Foreskin fibroblast (primary cell): ENCODE measurements at places on chromosomes 1 and 21.

- DNase-seq: no peak
These were observed 70.2 kb upstream of the KIF26B start for GRCh38 chr1:245084551-245084950.

- DNase-seq: no peak
These were observed 3.9 kb downstream of the S100A8 start for GRCh38 chr1:153387001-153387400.

DNA sequence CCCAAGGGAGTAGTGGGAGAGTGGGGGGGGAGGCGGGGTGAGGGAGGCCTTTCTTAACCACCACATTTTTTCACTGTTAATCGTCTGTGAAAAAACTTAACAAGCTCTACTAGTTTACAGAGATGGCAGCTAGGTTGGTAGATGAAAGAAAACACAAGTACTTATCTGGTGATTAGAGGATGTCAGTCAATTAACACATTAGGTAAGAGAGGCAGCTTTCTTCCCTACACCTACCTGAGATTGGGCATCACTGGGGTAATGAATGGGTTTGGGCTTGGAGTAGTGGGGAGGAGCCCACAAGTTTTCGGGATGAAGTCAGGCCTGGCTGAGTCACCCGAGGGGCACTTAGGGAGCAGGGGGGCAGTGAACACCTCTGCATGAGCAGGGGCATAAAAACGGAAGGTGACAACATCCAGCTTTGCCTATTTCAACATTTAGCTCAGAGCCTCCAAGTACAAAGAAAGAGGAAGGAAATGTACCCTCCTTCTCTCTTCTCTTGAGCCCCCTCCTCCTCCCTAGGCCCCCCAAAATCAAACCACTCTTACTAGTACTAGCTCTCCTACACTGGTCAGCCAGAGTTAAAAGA is 2.5 kb downstream of the LBR start:
- DNase-seq: peak; percentile 55

- no peak for DNase-seq
These were observed 61.4 kb downstream of the ALG6 start for GRCh38 chr1:63428815-63429214.

- DNase-seq: peak; percentile 89
These were observed 88.9 kb downstream of the AK5 start for GRCh38 chr1:77370583-77371306.

DNA sequence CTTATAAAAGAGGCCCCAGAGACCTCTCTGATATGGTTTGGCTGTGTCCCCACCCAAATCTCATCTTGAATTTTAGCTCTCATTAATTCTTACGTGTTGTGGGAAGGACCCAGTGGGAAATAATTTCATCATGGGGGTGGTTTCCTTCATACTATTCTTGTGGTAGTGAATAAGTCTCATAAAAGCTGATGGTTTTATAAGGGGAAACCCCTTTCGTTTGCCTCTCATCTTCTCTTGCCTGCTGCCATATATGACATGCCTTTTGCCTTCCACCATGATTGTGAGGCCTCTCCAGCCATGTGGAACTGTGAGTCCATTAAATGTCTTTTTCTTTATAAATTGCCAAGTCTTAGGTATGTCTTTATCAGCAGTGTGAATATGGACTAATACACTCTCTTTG is 22.5 kb upstream of the NEK7 start:
- DNase-seq: no peak

DNA sequence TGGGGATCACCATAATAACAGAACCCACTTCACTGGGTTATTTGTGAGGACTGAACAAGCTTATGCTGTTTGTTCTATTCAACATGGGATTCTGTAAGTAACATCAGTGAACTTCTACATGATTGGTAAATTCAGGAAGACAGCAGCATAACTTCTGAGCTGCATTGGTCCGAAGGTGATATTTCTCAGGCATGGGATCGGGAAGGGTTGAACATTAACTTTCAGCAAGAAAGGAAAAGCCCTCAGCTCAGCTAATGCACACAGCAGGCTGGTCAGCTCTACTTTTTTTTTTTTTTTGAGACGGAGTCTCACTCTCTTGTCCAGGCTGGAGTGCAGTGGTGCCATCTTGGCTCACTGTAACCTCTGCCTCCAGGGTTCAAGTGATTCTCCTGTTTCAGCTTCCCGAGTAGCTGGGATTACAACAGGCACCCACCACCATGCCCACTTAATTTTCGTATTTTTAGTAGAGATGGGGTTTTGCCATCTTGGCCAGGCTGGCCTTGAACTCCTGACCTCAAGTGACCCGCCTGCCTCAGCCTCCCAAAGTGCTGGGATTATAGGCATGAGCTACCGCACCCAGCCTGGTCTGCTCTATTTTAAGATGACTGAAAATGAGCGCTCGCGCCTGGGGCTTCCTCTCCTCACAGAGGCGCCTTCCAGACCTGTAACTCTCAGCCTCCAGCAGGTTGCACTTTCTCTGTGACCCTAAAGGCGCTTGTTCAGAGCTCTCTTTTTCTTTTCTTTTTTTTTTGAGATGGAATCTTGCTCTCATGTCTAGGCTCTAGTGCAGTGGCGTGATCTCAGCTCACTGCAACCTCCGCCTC is 42.2 kb downstream of the ECE1 start:
- no peak for DNase-seq

- DNase-seq: peak; percentile 52
These were observed 62.2 kb downstream of the LRRC40 start for GRCh38 chr1:70143048-70143659.

- peak; percentile 15 for DNase-seq
These were observed 37.4 kb downstream of the RASSF5 start for GRCh38 chr1:206544562-206545257.

GRCh38 chr21:45560106-45561021 is 18.1 kb upstream of the SLC19A1 start:
- DNase-seq: no peak

- peak; percentile 62 for DNase-seq
These were observed 55.2 kb upstream of the KAZN start for GRCh38 chr1:14543191-14543840.

DNA sequence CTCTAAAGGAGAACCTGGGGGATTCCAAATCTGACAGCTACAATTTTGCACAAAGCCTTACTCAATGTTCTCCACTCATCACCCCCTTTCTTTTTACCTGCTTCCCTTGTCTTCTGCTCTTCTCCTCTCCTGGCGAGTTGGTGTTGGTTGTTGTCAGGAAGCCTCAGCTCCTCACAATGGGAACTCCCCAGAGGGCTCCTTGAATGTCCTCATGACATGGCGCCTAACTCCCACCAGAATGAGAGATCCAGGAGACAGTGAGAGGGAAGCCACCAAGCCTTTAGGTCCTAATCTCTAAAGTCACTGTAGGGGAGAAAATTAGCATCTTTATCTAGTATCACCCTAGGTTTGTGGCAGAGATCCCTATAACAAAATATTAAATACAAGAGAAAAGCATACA is 87.8 kb downstream of the SLC16A1 start:
- no peak for DNase-seq

DNA sequence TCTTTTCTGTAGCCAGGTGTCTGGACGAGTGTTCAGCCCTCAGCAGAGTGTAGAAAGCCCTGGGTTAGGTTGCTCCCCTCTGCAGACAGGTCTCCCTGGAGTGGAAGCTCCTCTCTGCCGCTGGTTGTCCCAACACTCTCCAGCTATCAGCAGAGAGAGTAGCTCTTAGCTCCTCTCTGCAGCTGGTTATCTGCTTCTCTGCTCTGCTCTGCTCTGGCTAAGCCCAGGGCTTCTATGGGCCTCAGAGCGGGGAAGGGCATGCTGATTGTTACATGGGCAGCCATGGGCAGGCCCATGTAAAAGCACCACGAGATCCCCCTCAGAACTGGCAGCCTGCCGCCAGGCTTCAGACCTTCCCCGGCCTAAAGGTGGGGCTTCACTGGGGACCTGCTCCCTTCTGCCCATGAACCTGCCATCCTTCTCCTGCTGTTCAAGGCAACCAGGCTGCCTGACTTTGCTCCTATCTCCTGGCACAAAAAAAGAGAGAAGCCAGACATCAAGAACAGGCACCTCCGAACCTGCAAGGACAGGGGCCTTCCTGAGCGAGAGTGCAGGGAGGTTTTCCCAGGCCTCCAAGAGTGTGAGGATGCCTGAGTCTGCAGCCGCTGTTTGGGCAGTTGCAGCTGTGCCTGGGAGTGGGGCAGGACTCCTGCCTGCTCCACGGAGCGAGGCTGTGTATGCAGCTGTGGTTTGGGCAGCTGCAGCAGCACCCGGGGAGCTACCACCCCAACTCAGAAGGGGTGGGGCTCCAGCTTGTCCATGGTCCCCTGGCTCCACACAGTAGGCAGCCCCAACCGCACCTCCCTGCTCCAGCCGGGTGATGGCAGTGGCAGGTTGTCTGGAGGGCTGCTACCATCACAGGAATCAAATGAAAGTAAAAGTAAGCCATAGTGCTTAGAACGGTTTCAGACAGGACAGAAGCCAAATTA is 973.7 kb downstream of the LTN1 start:
- no peak for DNase-seq

GRCh38 chr1:157201767-157202166 is 63.6 kb upstream of the ETV3 start:
- DNase-seq: no peak

- DNase-seq: no peak
These were observed 624 bp downstream of the ARHGAP29 start for GRCh38 chr1:94236630-94237290.

DNA sequence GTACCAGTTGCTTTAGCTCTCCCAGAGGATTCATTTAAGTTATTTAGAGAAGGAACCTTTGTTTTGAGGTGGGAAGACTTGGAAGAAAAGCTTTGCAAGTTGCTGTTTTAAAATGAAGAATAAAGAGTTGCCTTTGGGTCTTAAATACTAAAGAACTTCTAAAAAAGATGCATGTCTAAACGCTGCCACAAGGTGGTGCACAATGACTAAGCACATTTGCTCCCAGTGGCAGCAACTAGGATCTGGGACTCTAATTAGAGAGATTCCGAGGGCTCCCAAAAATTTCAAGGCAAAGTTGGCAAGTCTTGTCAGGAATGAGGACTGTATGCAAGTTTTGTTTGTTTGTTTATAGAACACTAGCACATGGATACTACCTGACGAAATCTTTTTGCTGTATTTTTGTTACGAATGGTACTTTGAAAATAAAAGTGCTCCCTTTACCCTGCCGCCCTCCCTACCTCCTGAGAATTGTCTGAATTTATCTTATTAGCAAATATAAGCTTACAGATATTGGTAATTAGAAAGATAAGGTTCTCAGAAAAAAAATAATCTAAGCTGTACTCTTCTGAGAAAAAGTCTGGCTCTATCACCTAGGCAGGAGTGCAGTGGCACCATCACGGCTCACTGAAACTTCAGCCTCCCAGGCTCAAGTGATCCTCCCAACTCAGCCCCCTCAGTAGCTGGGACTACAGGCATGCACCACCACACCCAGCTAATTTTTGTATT is 121.8 kb downstream of the HFM1 start:
- DNase-seq: peak; percentile 83

DNA sequence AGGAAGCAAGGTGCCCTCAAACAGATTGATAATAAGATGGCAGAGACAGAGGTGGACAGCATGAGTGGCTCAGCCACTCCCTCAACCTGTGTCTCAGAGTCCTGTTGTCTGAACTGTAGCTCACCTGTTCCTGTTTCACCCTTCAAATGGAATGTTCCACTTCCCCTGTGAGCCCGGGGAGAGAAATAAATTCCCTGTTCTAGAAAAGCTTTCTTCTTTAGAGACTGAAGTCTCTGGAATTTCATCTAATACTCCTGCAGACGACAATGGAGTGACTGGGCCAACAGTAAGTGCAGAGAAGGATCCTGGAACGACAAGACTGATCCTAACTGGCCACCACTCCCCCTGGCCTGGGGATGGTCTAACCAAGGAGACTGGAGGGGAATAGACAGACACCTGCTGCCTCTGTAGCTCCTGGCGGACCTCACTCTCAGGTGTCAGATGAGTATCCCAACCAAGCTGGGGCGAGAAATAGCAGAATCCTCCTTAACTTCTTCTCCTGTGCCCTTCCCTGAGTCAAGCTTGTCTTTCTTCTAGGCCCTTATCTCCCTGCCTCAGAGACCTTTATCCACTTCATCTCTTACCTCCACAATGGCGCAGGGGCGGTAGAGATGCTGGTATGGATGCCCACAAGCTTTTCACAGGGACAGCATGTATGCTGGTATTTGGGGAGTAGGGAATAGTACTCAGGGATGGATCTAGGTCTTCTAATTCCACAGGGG is 45.4 kb downstream of the PLEKHA6 start:
- DNase-seq: no peak

- peak; percentile 39 for DNase-seq
These were observed 653.9 kb upstream of the CAMK1G start for GRCh38 chr1:208929575-208929974.

DNA sequence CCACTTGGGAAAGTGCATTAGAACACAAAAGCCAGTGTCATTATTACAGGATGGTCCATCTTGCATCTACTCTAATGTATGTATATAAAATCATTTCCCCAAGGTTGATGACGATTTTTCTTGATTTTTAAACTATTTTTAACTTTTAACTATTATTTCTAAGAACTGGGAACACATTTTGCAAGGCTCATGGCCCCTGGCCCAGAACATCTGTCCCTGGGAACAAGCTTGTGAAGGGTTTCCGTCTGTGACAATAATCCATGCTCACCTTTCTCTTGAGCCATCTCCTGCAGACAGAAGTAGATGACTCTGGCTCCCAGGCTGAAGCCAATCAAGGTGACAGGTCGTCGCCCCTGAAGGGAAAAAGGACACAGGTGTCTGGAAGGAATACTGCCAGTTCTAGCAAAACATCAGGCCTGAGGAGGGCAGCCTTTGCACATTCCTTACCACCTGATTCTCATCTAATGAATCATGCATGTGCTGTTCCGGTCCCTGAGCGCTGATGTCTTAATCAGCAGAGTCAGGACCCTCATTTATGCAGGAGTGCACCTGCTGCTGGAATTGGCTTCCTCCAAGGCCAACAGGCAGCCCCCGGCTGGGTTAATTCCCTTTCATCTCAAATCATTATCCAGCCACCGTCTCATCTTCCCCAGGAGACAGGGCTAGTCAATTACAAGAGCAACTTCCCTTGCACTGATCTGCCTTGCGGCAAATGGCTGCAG is 62.5 kb downstream of the TMCO4 start:
- DNase-seq: no peak

DNA sequence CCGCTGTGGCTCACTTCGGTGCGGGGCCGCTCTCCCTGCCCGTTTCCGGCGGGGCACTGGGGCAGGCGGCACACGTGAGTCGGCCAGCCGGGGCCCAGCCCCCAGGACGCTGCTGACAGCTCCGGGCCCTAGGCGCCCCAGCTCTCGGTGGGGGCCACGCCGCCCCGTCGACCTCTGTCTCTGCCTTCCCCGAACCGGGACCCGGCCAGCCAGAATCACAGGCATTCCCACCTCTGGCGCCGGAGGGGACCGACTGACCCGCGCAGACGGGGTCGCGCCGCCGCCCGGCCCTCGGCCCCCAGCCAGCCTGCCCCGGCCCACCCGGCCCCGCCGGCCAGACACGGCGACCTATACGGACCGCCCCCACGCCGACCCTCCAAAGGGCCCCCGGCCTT is 755 bp downstream of the SCMH1 start:
- peak; percentile 45 for DNase-seq

- DNase-seq: no peak
These were observed 26.2 kb downstream of the MAGI3 start for GRCh38 chr1:113416496-113416895.
